ENCODE measurements at places on chromosomes 6 and 20. TPM values are rescaled to one million over a fixed set of nuclear protein-coding genes. Genes with fewer than 3 reads are reported as not detected.

GRCh38 chr6:158686791-158687381 lies 37.0 kb downstream of the SYTL3 start:
- DNase-seq: no peak

- DNase-seq: no peak
Measured at GRCh38 chr6:155341130-155341828, 27.0 kb upstream of the TFB1M start.

The ARMC2 gene
- total RNA-seq: 8.0 TPM

DNA sequence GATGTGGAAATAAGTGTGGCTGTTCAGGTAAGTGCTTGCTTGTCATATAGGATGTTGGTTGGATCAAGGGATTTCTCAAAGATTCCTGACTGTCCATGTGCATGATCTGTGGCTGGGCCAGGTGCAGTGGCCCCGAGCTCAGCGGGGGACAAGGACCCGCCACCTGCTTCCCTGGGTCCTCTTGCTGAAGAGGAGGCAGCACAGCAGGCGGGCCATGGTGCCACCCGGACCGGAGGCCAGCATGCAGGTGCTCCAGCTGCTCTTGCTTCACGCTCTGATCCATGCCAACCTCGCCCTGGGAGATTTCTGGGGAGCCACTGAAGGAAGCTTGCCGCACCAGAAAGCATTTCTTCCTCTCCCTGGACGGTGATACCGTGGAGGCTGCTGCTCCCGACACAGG lies 173.8 kb downstream of the HIVEP2 start:
- no peak for DNase-seq

DNA sequence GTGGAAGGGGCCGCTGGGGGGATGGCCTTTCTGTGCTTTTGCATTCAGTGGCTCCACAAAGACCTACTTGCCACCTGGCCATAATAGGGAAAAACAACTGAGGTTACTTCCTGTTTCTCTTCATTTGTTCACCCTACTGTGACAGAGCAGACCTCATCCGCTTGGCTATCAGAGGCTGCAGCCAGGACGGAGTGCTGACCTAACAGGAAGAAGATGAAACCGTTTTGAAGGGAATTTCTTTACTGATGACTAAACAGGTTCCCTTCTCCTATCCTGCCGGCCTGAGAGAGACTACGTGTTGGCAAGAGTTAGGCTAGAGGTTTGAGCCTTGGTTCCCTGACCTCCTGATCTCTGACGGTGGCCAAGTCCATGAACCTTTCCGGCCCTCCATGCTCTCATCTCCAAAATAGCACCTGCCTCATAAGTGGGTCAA lies 21.3 kb downstream of the PRR18 start:
- DNase-seq: no peak

DNA sequence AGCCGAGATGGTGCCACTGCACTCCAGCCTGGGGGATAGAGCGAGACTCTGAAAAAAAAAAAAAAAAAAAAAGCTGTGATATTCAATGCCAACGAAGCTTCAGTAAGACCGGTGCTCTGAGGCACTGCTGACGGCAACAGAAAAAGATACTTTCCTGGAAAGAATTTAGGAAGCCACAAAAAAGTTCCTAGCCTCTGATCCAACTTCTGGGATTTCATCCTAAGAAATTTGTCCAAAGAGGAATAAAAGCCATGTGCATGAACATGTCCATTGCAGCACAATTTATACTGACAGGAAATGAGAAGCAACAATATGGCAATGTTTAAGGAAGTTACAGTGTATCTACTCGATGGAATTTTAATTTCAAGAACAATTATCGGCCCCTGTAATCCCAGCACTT lies 24.5 kb upstream of the CARMIL1 start:
- DNase-seq: no peak

DNA sequence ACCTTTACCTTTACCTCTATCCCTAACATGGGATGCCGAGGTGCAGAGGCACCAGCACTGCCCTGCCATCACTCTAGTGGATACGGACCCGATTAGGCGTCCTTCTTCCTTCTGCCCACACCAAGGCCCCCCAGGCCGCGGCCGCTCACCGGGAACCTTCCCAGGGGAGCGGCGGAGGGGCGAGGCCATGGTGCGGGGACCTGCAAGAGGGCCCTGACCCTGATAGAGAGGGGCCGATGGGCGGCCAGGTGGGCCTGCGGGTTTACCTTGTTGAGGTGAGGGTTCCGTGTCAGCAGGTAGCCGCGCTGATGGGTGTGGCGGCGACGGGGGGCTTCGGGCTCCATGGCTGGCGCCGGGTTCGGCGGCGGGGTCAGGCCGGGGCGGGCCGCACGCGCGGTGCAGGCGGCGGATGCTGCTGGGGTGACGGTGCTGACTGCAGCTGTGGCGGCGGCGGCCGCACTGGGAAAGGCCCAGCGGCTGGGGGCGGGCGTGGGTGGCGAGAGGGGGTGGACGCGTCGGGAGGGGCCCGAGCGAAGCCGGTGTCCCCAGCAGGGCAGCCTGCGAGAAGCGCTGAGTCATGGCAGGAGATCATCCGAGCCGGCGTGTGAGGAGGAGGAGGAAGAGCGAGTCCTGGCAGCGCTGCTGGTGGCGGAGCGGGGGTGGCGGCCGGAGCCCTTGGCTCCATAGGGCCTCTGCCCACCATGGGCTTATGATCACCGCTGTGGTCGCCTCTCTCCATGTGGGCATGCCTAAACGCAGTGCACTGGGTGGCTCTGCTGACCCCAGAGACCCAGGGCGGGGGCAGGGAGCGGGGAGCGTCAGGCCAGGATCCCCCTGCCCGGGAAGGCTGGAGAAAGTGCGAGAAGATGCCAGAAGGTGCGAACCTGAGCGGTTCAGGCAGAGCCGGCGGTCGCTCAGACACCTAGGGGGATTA lies at the start of gene ME1:
Gene ME1 (minus strand): TSS at position 441 of the 934 bp plus-strand sequence. CDS start 97 bp downstream, at position 344.
- peak; percentile 95 for DNase-seq

DNA sequence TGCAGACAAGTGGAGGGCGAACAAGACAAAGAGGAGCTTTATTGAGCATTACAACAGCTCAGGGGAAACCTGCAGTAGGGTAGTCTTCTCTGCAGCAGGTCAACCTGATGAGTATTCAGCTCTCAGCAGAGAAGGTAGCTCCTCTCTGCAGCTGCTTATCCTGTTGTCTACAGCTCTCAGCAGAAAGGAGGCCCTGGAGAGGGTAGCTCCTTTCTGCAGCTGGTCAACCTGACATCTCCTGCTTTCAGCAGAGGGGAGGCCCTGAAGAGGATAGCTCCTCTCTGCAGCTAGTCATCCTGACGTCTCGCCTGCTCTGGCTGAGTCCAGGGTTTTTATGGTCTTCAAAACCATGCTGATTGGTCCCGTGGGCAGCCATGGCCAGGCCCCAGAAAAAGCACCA lies 113.6 kb downstream of the CD24 start:
- DNase-seq: no peak

GRCh38 chr6:44494011-44494501 lies 106.5 kb downstream of the CDC5L start:
- peak; percentile 13 for DNase-seq

The ZC2HC1B gene
- not detected for total RNA-seq

GRCh38 chr6:52503851-52504781 lies 72.7 kb downstream of the TRAM2 start:
- DNase-seq: peak; percentile 93
